ENCODE measurements at places on chromosomes 3 and 15.
A peak's percentile ranks its signal among the peaks of the same experiment; 100 is the strongest.

- no peak for DNase-seq
Observed at GRCh38 chr15:50219820-50220219, 37.8 kb downstream of the SLC27A2 start.

DNA sequence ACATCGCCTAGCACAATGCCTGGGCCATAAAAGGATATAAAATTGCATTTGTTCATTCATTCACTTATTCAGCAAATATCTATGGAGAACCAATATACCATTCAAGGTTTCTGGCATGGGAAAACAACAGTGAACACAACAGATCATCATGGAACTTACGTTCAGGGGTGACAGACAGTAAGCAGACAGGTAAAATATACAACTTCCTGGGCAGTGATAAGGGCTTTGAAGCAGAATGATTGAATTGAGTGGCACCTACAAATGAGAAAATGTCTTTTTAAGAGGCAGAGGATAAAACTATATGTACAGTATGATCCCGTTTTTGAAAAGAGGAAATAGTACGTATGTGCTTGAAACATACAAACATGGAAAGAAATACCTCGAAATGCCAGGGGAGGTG lies 39.2 kb downstream of the CMTM7 start:
- no peak for DNase-seq

- no peak for DNase-seq
Observed at GRCh38 chr15:70410371-70410985, 312.8 kb upstream of the TLE3 start.

- no peak for DNase-seq
Observed at GRCh38 chr3:144119633-144120032, 148.0 kb downstream of the DIPK2A start.

- DNase-seq, result no peak
Observed at GRCh38 chr3:129360171-129360611, 68.2 kb downstream of the EFCAB12 start.

DNA sequence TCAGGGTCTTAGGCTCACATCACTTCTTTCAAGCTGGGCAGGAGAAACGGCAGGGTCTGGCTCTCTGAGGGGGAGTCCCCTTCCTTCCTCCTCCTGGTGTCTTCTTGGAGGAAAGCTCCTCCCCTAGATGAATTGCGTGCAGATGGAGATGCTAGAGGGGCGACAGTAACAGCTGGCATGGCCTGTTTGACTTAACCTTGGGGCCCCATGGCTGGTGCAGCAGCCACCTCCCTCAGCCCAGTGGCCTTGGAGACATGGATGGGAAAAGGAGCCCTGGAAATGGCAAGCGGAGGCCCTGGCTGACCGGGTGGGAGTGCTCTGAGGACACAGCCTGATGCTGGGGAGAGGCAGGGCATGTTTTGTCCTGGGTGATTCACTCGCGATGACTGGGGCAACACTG lies 20.2 kb downstream of the PAK6 start:
- DNase-seq, result no peak

DNA sequence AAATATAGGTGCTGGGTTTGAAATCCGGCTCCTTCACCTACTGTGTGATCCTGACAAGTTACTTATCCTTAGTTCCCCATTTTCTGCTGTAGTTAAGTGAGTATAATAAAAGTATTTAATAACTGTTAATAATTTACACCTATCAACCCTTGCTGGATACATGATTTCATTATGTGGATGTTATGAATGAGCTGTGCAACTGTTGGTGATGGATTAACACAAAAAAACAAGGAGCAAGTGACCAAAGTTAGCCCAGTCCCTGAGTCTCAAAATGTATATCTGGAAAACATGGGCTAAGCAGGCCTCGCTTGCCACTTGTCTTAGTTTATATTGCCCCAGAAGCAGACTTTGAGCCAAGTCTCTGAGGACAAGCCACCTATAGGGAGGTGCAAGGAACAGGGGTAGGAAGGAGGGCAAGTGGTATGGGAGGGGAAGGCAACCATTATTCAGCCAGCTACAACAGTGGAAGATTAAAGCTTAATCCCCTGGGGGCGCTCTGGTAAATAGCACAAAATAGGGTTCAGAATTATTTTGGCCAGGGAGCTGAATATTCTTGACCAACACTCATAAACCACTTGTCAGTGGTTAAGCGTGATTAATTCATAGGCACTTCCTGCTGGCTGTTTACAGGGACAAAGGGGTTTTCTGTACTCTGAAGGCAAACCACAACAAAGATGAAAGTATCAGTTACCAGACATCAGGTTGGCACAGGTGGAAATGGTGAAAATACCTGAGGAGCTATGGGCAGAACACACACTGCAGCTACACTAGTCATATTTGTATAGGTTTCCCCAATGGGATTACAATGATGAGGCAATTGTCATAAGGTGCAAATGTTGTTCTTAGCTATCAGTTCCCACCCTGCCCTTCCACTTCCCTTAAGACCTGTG lies 76.2 kb downstream of the TRIM42 start:
- no peak for DNase-seq

DNA sequence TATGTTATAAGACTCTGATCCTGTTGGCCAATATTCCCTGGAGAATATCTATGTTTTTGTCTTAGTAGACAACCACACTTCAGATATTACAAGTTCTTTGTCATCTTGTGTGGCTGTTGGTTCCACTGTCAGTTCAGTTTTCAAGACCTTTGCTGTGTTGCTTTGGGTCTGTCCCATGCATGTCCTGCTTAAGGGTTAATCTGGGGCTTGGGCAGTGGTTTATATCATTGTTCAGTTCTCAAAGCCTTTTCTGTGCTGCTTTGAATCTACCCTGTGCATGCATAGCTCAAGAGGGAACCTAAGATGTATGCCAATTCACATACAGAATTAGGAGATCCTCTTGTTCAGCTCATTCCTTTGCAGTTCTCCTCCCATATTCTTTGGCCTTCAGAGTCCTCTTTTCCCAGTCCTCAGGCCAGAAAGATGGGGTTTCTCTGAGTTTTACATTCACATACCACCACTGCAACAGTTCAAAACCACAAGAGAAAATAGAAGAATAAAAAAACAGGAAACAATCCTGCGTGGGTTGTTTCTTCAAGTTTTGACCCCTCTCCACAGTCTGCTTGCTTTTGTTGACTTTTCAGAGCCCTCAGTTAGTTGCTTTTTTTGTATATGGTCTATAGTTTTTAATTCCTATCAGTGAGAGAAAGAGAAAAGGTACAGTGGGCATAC lies 21.6 kb downstream of the BUB1B start:
- no peak for DNase-seq

GRCh38 chr15:96756146-96756545 lies 425.6 kb downstream of the NR2F2 start:
- no peak for DNase-seq

- DNase-seq, result peak; percentile 20
Observed at GRCh38 chr3:133490468-133491351, 82.8 kb upstream of the CDV3 start.

DNA sequence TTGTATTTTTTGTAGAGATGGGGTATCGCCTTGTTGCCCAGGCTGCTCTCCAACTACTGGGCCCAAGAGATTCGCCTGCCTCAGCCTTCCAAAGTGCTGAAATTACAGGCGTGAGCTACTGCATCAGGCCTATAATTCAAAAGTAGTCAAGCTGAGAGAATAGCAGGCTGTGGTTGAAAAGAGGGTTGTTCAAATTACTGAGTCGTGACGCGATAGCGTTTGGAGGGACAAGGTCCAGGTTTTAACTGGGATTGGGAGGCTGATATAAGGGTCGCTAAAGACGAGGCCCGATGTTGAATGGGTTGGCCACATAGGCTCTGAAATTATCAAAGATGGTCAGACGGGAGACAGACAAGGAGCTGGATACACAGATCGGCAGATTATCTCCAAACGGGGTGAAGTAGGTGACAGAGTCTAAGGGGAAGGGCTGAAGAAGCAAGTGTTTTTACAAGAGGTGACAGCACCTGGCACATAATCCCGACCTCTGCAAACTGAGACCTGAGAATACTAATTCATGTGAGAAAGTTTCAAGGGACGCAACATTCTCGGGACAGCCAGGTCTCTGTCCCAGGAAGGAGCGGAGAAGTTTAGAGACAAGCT lies 759 bp upstream of the ARID3B start:
- no peak for DNase-seq

DNA sequence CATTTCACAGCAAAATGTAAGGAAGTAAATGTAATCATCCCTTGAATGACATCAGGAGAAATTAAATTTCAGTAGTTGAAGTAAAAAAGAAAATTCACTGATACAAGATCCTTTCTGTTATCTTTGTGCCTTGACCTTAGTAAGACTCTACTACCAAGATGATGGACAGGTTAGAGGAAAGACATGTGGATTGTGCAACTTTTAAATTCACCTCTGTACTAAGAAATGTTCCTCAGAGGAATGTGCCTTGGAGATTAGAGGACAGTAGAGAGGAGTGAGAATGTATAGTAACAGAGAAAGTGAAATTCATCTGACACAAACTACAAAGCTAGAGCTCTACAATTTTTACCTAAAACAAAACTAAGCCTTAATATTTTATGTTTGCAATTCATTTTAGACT lies 375.3 kb downstream of the PLOD2 start:
- no peak for DNase-seq

DNA sequence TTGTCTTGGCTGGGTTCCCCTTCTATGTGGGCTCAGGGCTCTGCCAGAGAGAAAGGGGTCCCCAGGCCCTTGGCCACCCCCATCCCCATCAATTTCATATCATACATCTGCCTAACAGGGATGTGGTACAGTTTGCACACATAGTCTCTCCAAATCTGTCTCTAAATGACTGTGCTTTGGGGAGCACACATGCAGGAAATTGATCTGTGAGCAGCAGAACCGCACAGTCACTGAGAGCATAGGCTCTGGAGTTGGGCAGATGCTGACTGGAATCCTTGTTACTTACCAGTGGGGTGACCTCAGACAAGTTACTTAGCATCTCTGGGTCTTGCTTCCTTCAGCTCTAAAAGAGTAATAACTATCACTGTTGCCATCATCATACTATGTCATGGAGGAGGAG lies 273.9 kb downstream of the ABHD5 start:
- no peak for DNase-seq

GRCh38 chr3:150925751-150926201 lies 20.5 kb upstream of the MINDY4B start:
- peak; percentile 10 for DNase-seq

- no peak for DNase-seq
Observed at GRCh38 chr3:186194451-186194811, 85.5 kb upstream of the ETV5 start.

- DNase-seq, result no peak
Observed at GRCh38 chr15:45667002-45667401, 32.2 kb downstream of the SQOR start.

- DNase-seq, result no peak
Observed at GRCh38 chr15:76062286-76062685, 2.5 kb downstream of the TMEM266 start.

DNA sequence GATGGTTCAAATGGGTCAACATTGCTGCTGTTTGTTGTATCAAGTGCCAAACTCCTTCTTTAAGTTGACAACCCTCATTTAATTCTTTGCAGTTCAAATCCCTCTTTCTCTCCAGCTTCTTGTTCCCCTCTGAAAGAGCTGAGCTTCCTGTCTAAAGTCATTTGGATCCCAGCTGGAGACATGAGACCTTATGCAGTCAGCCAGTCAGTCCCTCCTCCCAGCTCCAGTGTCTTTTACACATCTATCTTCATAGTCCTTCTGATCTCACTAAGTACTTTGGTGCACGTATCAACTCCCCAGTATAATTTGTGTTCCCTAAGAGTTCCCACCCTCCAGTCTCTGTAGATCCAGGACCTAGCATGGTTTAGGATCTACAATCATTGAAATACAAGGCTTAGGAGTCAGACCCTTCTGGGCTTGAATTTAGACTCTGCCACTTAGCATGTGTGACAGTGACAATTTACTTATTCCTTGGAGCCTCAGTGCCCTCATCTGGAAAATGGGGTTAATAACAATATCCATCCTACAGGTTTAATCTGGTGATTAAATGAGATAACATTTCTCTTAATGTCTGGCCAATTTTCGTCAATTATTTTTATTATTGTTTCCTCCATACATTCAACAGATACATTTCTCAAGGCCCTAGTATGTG lies 102.8 kb upstream of the SEMA6D start:
- no peak for DNase-seq

DNA sequence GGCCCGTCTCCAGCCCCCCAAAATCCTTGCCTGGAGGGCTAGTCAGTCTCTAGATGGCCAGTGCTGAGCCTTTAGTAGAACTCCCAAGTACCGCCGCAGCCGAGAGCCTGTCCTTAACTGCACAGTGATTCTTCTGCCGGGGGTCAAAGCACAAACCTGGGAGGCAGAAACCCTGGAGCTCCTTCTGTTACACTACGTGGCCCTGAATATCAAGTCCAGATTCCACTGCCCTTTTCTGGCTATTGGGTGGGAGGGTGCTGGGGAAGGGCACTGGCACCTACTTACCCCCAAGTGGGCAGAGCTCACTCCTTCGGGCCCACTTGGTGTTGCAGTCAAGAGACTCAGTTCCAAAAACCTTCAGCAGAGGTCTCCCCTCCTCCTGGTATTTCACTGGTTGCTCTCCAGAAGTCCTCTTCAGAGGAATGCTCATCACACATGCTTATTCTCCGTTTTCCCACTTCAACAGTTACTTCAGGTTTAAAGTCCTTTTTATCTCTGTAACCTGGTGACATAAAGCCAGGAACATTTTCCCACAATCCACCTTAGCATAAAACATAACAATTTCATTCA lies 10.8 kb downstream of the PDHB start:
- no peak for DNase-seq

GRCh38 chr3:194749631-194750490 lies 64.2 kb downstream of the FAM43A start:
- no peak for DNase-seq

- no peak for DNase-seq
Observed at GRCh38 chr3:110680450-110680849, 391.2 kb upstream of the NECTIN3 start.

- DNase-seq, result peak; percentile 42
Observed at GRCh38 chr3:129003578-129004112, 2.5 kb downstream of the EFCC1 start.

DNA sequence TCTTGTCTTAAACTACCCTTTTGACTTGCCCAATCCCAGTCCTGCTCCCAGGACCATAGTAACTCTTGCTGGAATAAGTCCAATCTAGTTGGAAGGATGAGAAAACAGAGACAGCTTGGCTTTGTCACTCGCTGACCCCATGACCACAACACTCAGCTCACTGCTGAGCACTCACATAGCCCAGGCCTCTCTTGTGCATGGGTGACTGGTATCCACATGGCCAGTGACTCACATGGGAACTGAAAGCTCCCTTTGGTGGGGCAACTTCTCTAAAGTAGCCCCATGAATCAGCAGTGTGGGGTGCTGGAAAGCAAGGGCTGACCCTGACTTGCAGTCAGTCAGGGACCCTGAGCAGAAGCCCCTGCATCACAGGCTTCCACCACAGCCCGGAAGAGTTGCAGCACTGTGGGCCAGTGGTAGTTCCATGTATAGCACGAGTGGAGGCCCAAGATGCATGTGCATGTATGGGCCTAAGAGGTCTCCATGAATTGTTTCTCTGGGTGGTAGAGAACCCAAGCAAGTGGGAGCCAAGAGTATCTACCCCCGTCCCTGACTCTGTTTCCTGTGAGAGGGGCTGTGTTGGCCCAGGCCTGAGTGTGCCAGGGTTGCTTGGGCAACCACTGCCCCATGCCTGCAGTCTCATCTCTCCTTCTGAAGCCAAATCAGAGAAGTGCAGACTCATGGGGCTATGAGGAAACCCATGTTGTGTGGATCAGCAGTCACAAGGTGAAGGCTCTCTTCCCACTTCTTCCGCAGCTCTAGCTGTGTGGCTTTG lies 62.1 kb upstream of the XCR1 start:
- DNase-seq, result no peak

Data from T follicular helper cell (primary cell).